ENCODE measurements at places on chromosomes 12 and 14.

DNA sequence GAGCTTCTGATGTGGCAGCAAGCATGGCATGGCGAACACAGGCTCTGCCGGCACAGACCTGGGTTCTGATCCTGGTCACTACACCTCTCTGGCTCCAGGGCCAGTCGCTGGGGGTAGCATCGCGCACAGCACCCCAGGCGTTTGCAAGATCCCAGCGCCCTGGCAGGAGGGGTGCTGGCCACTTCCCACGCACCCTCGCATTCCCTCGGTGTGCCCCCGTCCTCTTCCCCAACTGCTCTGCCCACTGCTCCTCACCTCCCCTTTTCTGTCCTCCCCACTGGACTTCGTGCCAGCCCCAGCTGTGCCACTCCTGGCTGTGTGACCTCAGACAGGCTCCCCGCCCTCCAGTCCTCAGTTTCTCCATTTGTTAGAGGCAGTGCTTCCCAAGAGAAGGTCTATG is 2.8 kb downstream of the CDK2AP1 start:
- DNase-seq, result no peak

GRCh38 chr12:93954166-93955112 is 193.9 kb upstream of the PLXNC1 start:
- DNase-seq, result no peak

DNA sequence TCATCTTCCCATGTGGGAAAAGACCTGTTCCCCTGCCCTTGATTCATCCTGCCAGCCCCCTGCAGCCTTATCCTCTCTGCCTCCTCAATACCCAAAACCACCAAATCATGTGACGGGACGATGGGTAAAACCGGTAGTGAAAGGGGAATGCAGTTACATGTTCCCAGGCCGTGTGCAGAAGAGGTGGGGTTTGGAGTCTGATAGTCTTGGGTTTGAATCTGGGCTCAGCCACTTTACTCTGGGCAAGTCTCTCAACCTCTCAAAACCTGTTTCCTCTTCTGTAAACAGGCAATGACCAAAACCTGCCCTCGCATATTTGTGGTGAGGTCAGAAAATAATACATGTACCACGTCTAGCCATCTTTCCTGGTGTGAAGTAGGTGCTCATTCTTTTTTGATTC is 123.0 kb downstream of the PLXNC1 start:
- no peak for DNase-seq

GRCh38 chr14:101819251-101819990 is 57.9 kb downstream of the PPP2R5C start:
- DNase-seq, result peak; percentile 32

DNA sequence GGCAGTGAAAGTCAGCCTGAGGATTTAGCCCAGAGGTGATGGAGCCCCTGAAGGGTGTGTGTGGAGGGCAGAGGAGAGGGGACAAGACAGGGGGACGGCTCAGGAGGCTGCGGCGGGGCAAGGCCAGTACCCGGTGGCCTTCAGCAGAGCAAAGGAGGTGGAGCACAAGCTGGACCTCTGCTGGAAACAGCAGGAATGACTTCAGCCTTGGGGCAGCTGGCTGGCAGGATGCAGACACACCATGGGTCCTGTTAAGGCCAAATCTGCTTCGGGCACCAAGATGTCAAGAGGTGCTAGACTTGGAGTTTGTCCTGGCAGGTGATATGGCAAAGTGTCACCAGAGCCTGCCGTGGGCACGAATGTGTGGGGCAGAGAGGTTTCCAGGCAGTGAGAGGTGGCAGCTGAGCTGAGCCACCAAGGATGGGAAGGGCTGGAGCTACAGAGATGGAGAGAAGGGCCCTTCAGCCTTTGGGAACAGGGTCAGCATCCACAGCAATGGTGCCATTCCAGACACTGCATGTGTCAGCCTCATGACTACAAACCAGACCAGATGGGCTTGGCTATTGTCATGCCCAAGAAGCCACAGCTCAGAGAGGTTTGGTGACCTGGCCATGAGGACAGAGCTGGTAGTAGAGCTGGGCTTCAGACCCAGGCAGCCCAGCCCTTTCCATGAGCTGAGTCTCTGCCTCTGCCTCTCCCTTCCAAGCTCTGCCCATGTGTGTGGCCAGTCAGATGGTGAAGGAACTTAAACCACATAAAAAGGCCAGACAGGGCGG is 91.9 kb downstream of the LGMN start:
- no peak for DNase-seq

GRCh38 chr14:100410056-100410565 is 87.0 kb downstream of the SLC25A47 start:
- no peak for DNase-seq

- no peak for DNase-seq
Measured at GRCh38 chr12:71556875-71557274, 106.8 kb downstream of the ZFC3H1 start.

DNA sequence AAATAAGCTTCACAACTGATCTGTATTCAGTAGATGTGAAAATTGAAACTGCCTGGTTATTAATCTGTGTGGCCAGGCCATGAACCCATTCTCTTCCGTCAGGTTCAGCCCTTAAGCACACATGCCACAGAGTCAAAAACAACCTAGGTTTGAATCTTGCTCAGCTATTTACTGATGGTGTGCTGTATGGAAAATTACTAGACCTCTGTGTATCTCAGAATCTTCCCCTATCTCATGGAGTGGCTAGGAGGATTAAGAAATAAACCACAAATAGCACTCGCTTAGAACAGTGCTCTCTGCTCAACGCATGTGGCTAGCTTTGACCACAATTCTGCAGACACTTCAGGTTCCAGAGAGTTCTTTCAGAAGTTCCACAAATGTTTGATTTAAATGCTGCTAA is 240.7 kb upstream of the PLEKHG7 start:
- no peak for DNase-seq

DNA sequence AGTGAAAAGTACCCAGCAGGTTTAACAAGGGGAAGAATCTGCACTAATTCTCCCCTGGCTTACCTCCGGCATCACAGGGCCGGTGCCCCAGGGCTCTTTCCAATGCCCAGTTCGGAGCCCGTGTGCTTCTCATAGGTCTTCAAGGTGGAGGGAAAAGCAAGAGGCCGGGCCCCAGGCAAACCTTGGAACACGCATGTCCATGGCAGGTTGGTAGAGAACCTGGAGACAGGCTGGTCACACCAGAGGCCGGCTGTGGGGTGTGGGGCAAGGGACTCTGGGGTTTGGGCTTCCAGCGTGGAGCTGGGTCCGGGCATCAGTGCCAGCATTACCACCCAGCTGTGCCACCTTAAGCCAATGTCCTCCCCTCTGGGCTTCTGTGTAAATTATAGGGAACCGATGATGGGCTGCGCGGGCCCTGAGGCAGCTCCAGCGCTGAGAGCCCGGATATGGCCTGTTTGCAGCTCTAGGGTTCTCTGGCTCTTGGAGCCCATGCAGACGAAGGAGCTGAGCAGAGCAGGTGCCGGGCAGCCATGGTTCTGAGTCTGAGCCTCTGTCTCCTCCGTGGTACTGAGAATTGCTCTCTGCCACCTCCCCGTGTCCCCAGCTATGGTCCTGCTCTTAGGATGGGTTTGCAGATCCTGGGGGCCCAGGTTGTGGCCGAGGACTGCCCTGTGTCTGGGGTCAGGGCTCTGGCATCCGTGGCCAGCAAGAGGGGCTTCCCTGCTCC is 197.0 kb upstream of the C14orf180 start:
- no peak for DNase-seq

- no peak for DNase-seq
Measured at GRCh38 chr12:103469719-103470118, 26.0 kb downstream of the C12orf42 start.

DNA sequence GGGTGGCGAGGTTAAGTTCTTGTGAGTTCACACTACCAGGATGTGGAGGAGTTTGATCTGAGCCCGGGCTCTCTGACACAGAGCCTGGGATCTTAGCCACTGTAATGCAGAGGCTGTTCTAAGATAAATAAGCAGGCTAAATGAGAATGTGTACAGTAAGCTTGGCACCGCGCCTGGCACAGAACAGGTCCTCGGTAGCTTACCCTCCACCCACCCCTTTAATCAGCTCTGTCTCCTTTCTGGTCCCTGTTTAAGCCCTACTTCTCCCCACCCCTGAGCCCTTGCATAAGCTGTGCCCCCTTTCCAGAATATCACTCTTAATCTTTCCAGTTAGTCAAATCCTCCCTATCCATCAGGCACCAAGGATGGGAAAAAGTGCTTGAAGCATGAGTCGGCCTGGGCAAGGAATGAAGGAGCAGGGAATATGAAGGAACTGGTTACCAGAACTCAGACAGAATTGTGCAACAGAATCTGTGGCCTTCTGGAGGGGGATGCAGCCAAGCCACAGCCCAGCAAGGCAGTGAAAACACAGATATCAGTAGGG is 32.8 kb upstream of the CMKLR1 start:
- DNase-seq, result no peak

- no peak for DNase-seq
Measured at GRCh38 chr14:92494512-92494911, 19.1 kb upstream of the RIN3 start.

GRCh38 chr12:58757422-58757821 is 162.9 kb downstream of the LRIG3 start:
- no peak for DNase-seq

DNA sequence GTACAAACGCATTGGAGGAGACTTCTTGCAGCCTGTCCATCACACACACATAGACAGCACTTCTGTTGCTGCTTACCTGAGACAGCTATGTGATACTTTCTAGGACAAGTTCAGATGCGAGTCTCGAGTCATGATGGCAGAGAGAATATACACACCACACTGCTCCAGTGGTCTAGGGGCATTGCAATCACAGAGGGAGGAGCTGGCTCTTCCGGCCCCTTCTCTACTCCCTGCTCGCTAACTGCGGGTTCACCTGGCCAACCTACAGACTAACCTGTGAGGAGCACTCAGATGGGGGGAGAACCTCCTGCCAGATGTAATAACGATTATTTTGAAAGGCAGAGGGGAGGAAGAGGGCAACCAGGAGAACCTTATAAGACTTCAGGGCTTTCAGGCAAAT is 30.7 kb downstream of the EMP1 start:
- no peak for DNase-seq

GRCh38 chr14:85313560-85314207 is 216.3 kb upstream of the FLRT2 start:
- no peak for DNase-seq

All from activated naive CD4-positive, alpha-beta T cell (primary cell).